Epithelial cell of proximal tubule (primary cell): ENCODE measurements at places on chromosomes 7 and 10. TPM values are rescaled to one million over a fixed set of nuclear protein-coding genes. Genes with fewer than 3 reads are reported as not detected.

AQP1 gene
- total RNA-seq, result 0.72 and 2.1 TPM in 2 replicates

DNA sequence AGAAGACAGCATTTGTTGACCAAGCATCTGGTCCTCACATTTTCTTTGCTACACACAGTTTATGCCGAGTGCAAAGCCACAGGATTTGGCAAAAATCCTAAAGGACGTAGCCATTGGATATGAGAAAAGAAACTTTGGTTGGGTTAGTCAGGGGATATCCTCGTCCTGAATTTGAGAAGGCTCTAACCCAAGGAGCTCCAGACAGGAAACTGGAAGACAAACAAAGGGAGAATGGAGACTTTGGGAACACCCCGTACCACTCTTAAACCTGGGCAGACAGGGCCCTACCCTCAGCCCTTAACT, 146.6 kb upstream of the FRMD4A start:
- no peak for DNase-seq

DNA sequence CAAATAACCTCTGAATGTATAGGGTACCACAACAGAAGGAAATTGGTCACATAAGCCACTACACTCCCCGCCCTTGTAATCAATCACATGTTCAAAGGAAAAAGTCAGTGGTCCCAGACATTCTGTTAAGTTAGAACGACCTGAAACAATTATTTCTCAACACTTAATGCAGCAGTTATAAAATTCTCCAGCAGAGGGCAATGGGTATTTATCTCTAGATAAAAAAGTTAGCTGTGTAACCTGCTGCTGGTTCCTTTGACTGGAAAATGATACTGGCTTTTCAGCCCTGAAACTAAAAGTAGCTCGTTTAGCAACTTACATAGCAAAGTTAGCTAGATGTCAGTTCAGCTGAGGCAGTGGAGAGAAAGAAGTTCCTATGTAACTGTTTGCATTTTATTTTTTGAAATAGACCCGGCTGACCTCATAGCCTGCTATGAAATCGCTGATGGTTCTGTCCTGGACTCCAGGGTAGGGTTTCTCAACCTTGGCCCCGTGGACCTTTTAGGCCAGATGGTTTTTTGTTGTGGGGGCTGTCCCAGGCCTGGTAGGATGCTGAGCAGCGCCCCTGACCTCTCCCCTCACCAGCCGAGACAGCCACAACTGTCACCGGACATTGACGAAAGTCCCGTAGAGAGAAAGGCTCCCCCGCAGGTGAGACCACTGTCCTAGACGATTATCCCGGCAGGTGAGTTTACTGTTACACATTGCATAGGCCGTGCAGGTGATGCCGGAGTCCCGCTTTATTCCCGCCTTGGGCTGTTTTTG, 40.2 kb upstream of the PROSER2 start:
- DNase-seq, result peak; percentile 38

DNA sequence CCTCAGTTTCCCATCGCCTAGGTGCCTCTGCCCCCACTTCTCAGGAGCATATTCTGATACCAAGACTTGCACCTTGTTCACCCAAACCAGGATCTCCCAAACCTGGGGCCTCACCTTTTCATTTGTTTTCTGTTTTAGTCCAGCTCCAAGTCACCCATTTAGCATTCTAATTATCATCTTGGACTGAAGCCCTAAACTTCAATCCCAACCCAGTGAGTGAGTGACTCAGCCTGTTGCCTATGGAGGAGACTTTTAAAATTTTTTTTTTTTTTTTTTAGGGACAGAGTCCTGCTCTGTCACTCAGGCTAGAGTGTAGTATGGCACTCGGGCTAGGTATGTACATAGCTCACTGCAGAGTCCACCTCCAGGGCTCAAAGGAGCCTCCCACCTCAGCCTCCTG, 378.9 kb upstream of the AUTS2 start:
- DNase-seq, result no peak

DNA sequence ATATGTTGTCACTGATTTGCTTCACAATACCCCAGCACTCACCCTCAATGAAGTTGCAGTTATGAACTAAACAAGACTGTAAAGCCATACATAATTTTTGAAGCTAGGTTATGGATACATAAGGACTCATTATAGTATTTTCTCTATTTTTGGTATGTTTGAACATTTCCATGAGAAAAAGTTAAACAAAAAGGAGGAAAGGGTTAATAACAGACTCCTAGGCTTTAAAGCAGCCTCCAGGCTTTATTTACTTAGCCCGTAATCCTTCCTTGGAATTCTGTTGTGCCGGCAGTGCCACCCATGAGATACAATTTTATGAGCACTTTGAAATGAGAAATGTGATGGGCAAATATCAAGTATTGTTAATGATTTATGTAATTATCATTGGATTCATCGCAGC, 2.1 kb upstream of the DENND11 start:
- no peak for DNase-seq

GRCh38 chr10:70368774-70369482, 13.5 kb downstream of the LRRC20 start:
- DNase-seq, result no peak

GRCh38 chr10:1183033-1183396, 126.8 kb downstream of the WDR37 start:
- DNase-seq, result no peak

DNA sequence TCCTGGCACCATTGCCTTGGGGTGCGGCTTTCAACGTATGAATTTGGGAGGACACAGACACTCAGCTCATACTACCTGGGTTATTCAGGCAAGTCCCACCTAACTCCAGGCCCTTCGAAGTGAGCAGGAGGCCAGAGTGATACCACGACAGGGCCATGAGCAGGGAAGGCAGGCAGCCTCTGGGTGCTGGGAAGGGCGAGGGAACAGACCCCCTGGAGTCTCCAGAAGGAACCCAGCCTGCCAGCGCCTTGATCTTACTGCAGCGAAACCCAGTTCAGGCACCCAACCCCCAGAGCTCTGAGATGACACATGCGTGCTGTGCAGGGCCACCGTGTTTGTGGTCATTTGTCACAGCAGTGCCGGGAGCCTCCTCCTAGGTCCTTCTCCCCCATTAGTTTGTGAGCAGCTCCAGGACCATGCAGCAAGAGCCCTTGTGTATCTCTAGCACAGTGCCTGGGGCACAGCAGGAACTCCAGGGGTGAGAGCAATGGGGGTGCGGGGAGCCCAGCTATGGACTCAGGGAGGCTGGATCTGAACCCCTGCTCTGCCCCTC, 7.7 kb upstream of the INSIG1 start:
- no peak for DNase-seq

DNA sequence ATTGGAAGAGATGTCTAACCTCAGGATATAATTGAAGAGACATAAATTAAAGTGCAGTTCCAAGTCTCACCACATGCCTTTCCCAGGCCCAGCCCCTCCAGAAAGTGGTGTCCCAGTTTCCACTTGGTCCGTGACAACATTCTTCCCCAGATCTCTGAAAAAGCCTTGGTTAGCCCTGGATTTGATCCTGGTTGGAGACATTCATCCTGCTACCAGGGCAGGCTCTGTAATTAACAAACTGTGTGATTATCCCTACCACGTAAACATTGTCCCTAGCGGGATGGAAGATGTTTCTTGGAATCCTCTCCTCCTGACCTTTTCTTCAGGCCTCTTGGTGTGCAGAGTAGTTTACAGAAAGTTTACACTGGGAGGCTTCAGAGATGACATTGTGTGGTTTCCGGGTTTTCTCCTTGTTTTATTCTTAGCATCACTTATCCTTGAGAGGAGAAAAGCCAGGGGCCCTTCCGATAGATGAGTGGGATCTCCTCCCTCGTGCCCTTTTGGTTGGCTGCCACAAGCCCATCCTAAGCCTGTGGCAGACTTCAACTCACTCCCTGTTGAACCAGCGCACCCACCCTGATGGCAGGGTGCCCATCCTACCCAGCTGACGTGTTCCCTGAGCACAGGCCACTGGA, 83.8 kb downstream of the COL13A1 start:
- no peak for DNase-seq

ABCB4 gene
- total RNA-seq, result 0.58 and 12.6 TPM in 2 replicates

CPA5 gene
- total RNA-seq, result 0.12 TPM in 1 of 2 replicates, not detected in the other

DNA sequence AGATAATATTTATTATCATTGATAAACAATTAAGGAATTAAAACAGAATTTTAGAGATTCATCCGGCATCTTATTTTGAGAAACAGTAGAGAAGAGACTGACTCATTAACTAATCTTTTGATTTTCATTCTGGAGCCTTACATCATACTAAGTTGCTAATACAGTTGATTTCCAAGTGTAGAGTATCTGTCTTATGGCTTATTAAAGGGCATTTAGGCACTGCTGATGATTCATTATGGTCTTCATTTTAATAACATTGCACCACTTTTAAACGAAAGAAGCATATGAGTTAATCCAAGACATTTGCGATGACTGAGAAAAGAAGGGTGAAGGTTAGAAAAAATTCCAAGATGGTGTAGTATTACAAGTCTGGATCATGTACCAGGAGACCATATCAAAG, 186.0 kb upstream of the CACNA2D1 start:
- no peak for DNase-seq

EN2 gene
- total RNA-seq, result not detected in 2 replicates

DNA sequence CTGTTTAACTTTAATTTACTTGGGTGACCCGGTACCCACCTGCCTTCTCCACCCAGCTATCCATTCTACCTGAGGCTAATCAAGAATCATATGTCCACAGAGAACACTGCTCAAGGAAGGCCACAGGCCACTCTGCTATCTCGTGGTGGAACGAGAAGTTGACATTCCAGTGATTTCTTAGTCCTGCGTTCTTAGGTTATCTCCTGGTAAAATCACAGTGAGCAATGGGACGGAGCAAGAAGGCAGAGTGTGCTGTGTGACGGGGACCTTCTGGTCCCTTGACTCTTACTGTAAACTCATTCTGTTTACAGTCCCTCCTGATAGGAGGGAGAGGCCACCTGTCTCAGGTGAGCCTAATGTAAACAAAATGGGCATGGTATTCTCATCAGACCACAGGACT, 256.6 kb downstream of the TNS3 start:
- no peak for DNase-seq

- peak; percentile 4 for DNase-seq
Observed at GRCh38 chr10:6813856-6814255, 233.8 kb upstream of the PRKCQ start.

DNA sequence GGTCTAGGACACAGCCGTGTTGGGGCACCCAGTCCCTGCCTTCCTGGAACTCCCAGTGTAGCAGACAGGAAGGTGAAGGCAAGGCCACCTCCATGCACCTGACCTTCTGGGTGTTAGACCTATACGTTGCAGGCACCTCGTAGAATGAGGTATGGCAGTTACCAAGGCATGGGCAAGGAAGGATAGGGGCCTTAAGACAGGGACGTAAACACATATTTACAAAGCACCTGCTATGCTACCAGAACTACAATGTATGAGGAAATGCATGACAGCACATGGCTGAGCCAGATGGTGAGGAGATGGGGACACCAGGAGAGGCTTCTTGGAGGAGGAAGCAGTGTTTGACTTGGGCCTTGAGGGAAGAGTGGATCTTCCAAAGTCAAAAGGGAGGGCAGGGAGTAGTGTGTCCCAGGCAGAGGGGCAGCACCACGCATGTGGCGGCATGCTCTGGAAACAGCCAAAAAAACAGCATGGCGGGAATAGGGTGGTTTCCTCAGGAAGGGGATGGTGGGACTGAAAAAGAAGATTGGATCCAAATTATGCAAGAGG, 231.2 kb downstream of the FANK1 start:
- no peak for DNase-seq

TMEM196 gene
- not detected in 2 replicates for total RNA-seq

DNA sequence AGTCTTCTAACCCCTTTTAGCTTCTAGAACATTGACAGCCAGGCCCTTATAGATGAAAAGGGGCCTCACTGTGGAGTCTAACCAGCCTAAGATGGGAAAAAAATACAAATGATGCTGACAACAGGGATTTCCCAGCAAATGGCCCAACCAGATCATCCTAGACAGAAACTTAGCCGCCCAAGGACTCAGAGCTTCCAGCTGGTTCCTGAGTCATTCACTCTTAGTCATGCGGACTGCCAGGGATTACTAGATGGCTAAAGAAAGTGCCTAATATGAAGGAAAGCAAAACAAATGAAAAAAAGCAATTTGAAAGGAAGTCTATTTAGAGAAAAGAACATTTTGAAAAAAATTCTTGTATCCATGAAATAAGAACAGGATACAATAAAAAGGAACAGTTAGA, 23.7 kb downstream of the TSPAN14 start:
- peak; percentile 82 for DNase-seq

DNA sequence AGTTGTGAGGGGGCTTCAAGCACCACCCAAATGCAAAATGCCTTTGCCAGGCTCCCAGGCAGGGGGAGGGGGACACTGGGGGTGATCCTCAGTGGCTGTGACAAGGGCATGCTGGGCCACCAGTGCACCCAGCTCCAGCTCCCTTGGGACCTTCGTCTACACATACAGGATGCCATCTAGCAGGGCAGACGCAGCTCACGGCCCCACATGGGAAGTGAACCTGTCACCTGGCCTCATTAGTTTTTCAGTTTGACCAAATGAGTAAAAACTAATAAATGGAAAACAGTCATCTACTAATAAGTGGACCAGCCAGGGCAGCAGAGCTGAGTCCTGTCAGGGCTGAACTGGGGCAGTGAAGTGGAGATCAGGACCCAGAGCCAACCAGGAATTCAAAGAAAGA, 50.2 kb downstream of the TLL2 start:
- DNase-seq, result no peak

TIMM23 gene
- 98.7 and 147 TPM in 2 replicates for total RNA-seq

GLI3 gene
- total RNA-seq, result 2.1 and 2.6 TPM in 2 replicates

GRCh38 chr10:107280293-107280692, 115.8 kb upstream of the SORCS1 start:
- DNase-seq, result no peak

DNA sequence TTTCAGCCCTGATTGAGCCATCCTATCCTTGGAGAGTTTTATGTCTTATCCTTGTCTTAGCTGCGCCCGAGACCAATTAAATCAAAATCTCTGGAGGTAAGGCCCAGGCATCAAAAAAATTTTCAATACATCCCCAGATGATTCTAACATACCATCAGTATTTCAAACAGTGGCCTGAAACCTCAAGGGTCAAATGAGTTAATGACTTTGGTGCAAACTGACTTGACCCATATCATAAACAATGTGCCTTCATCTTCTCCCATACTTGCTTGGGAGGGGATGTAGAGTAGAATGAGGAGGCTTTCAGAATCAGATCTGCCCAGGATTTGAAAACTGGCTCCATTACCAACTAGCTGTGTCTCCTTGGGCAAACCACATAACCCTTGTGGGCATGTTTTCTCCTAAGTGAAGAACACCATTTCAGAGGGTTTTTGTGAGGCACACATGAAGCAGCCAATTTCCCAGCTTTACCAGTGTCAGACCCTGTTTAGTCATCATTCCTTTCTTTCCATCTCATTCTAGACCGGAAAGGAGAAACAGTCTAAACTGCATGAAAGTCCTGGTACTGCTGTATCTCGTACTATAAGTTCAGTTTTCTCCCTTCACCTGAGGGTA, 35.7 kb upstream of the ATXN7L1 start:
- no peak for DNase-seq

CYP2C19 gene
- not detected in 2 replicates for total RNA-seq

- no peak for DNase-seq
Observed at GRCh38 chr7:79434098-79434497, 19.4 kb downstream of the MAGI2 start.

GRCh38 chr7:100583132-100584053, 2.5 kb downstream of the LRCH4 start:
- DNase-seq, result no peak

- no peak for DNase-seq
Observed at GRCh38 chr10:96357038-96357620, 1.7 kb downstream of the OPALIN start.

- no peak for DNase-seq
Observed at GRCh38 chr7:100443096-100443840, 7.0 kb upstream of the PPP1R35 start.
